ENCODE measurements at places on chromosomes 5 and 9.
A peak's percentile ranks its signal among the peaks of the same experiment; 100 is the strongest.

DNA sequence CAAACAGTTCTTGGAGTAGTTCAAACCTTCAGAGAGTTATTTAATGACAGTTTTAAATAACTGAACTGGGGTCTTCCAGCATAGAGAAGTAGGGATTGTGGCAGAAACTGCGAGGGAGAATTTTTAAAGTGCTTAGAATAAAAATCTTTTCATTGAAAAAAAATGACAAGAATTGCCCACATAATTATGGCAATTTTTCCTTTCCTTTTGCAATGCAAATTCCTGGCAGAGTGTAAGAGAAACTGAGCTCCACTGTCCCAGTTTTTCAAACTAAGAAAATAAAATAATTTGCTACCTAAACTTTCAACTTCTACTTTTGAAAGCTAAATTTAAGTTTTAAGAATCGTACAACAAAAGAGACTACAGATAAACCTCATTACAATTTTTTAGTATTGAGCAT lies 2.3 kb upstream of the PTGER4 start:
- DNase-seq = no peak

DNA sequence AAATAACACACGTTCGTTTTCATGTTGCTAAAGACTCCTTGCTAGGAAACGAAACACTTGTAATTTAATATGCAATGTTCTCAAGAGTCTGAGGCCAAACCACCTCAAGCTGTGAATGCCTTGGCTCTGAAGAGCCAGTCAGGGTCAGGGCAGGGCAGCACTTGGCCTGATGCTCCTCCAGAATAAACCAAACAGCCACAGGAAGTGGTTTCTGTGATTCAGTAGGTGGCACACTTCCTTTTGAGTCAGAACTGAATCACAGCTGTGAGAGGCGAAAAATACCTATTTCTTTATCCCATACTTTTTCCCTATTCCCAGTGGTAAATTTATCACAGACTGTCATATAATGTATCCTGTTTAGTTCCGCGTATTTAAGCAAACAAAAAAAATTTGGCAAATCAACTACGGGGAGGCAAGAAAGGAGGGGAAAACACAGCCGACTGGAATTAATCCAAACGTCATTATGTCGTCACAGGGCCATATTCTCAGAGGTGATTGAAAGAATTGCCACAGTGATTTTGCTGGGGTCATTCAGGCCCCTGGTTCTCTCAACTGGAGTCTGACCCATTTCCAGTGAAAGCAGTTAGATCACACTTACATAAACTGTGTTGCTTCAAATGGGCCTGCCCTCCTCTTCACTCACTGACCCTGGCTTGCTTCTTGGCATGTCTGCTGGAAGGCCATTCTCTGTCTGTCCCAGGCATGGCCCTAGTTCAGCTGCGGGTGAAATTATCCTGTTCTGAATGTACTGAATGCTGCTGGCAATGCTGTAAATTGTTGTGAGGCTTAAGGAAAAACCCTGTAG lies 71.2 kb downstream of the ARRDC3 start:
- DNase-seq = peak; percentile 36

DNA sequence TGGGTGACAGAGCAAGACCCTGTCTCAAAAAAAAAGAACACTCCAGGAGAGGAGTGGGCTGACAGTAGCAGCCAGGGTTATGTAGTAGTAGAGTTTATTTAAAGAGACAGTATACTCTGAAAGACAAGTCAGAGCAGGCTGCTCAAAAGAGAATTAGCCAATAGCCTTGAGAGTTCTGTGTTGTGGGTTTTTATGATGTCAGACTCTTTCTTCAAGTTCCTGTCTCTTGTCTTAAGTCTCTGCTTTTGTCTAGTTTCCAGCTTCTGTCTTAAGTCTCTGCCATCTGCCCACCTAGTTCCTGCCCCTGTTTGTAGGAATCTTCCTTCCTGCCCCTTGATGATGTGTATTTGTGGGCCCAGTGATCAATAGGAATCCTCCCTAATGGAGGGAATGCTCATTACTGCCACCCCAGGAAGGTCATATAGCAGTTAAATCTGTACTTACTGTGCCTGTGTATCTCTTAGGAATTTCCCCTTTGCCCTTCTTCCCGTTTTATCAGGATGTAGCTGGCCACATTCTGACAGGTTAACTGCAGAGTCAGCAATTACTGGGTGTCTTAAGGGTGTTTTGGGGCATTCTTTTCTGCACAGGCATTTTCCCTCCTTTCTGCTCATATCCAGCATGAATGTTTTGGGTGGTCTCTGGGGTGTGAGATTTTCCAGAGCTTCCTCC lies 580.5 kb upstream of the SGCD start:
- no peak for DNase-seq

DNA sequence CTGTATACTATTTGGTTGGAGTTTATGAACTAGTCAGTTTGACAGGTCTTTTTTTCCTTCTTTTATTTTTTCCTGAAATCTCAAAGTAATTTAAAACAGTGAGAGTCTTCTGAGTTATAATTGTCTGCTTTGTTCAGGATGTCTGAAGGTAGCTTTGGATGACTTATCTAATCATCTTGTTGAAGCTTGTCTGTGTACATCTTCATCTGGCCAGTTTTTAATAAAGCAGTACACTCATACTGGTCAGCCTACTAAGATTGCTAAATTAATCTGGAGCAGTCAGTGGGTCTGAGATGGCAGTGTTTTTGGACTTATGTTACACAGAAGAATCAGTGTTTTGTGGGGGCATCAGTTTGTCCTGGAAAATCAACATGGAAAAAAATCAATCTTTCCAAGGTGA lies 482.4 kb downstream of the CDH10 start:
- no peak for DNase-seq

DNA sequence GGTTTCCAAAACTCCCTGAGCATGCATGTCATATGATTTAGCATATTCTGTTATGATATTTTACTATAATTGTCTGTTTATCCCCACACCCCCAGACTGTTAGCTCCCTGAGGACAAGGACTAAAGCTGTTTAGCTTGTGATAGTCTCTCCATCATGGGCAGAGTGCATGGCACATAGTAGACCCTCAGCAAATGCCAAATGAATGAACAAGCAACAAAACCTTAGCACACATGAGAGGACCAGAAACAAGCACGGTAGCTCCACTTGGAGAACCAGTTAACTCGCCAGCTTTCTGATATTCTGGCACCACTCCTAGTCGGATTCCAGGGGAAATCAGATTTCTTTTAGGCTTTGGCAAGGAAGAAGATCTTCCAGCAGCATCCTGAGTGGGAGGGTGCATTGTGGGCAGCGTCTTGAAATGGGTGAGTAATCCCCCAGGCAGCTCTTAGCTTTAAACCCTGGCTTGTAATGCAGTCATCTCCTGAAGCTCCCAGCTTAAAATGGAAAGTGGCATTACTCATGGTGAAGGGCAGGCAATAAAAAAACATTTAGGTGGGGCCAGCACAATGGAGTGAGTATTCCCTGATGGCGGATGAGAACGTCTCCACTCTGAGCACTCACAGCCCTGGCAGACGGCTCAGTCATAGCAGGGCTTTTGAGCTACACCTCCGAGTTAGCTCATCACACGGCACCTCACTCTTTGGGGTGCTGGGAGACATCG lies 41.1 kb downstream of the FGF1 start:
- no peak for DNase-seq

GRCh38 chr5:127839072-127839471 lies 135.9 kb downstream of the CCDC192 start:
- DNase-seq = no peak

DNA sequence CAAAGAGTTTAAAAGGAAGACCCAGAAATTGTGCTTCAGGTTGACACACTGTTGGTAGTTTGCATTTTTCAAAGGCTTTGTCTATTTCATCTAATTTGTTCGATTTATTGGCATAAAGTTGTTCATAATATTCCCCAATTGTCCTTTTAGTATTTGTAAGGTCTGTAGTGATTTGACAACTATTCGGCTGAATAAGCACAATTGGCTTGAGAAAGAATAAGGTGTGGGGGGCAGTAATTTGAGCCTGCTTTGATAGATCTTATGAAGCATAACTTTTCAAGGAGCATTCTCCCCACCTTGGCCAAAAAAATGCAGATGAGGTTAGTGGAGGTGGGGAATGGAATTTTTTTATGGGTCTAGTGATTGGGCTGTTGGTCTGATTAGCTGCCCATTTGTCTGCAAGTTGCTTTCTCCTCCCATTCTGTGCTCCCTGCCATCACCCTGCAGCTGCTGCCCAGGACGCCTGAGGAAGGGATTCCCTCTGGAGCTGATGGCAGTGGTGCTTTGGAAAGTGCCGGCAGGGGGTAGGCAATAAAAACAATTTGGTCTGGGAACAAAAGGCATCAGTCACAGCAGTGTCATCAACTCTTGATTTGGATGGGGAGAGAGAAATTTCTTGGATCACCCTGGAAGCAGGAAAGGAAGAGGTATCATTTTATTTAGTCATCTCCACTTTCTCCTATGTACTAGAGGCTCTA lies 26.6 kb downstream of the WNT8A start:
- no peak for DNase-seq

DNA sequence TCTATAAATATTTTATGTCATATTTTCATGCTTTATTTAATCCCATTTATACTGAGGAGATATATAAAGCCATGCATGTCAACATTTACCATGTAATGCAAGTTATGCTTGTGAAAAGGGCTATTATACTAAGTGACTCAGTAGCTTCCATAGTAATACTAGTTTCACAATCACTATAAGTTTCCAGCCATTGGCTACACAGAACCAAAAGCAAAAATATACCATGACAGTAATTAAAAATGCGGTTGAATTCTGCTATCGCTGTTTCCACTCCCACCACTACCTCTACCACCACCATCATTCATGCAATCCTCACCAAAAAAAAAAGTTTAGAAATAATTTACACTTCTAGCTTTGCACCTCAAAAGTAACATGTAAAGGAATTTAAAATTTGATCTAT lies 60.2 kb downstream of the MLLT3 start:
- no peak for DNase-seq

DNA sequence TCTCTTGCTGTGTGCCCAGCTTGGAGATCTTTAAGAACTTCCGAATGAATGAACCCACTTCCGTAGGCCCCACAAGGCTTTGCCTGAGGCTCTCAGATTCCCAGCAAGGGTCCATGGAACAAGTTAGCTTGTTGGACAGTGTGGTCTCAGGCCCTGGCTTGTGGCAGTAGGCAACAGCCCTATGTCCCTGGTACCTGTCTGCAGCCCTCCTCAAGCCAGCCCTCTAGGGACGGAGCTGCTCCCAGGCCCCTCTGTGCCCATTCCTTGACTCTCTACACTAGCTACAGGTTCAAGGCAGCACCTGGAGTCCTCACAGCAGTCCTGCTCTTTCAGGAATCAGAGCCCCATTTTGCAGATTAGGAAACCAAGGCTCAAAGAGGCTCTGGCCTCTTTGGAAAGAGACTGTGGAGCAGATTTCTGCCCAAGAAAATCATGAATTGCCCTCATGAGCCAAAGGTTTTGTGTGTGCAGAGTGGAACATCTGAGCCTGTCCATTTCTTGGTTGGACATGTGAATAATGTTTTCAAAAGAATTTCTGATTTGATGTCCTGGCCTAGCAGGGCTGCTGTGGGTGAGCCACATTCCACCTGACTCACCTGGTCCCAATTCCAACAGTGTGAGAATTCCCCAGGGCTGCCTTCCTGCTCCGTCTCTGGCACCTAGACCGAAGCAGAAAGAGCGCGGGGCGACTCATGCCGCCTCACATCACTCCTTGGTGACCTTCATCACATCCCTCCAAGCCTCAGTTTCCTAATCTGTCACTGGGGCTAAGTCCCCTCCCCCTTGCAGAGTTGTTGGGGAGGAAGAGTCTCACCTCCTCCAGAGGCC lies 131.7 kb downstream of the BARX1 start:
- peak; percentile 7 for DNase-seq

DNA sequence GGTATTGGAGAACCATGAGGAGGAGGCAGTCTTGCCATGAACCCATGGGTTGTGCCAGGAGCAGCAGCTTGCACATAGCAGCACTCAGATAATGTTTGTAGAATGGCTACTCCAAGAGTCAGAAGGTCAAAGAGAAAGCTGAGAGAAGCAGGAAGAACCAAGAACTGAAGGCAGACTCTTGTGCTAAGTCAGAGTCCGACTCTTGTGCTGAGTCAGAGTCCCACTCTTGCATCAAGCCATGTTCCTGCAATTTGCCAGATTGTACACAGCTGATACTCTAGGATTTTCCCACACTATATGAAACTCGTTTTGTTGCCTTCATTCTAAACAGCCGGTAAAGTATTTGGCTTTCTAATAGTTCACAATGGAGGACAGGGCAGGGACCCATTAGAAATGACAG lies 26.2 kb upstream of the HSPA9 start:
- DNase-seq = no peak

DNA sequence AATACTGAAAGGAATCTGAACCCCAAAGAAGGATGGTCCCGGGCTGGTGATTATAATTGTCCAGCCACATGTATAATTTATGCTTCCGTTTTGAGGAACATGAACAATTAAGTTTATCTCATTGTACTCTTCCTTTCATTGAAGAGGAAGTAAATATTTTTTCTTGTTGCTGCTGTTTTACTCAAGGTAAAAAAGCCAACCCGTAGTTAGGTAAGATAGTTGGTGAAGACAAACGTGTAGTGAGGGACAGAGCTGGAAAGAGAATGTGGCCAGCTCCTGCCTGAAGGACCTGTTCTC lies 5.1 kb downstream of the RCL1 start:
- DNase-seq = no peak

DNA sequence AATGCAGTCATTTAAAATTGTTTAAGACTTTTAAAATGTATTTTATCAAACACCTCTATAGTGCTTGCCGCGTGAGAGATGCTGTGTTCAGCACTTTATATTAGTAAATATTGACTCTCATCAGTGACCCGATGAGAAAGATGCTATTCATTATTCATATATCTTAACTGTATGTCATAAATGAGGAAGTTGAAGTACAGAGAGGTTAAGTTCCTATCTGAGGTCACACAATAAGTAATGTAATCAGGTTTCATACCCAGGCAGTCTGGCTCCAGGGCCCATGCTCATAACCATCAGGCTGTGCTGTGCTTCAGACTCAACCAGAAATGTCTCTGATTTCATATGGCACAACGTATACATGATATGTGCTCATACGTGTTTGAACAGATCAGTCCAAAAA lies 119.0 kb downstream of the SV2C start:
- no peak for DNase-seq

DNA sequence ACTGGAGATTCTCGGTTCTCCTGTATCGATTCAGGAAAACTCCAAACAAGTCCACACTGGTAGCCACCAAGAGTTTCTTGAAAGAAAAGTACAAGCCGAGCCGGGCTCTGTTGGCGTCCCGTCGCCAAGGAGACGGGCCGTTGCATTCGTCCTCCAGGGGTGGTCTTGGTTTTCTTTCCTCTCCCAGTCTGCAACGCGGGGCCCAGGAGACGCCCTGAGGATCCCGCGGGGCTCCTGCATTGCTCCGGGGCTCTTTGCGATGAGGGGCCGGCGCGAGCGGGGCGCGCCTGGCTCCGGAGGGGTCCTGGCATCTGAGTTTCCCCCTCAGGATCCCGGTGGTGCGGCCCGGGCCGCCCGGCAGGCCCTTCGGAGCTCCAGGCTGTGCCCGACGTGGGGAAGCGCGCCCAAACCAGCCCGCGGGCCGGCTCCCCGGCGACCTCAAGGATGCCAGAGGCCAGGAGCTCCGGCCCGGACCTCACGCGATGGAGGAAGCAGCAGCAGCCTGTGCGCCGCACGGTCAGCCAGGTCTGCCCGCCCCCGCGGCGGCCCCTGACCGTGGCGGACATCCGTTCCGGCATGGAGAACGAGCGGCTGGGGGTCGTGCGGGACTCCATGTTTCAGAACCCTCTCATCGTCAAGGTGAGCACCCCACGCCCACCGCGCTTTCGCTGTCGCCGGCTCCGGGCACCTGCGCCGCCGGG lies at the start of gene CFAP77:
Gene CFAP77 (plus strand): TSS at position 384 of the 701 bp plus-strand sequence. CDS start 61 bp downstream, at position 445.
- peak; percentile 76 for DNase-seq
